ENCODE measurements at places on chromosomes 12 and 14.
A peak's percentile ranks its signal among the peaks of the same experiment; 100 is the strongest.

- DNase-seq, result no peak
Measured at GRCh38 chr14:52531481-52531880, 20.8 kb downstream of the TXNDC16 start.

- no peak for DNase-seq
Measured at GRCh38 chr12:25005376-25005775, 56.5 kb upstream of the BCAT1 start.

DNA sequence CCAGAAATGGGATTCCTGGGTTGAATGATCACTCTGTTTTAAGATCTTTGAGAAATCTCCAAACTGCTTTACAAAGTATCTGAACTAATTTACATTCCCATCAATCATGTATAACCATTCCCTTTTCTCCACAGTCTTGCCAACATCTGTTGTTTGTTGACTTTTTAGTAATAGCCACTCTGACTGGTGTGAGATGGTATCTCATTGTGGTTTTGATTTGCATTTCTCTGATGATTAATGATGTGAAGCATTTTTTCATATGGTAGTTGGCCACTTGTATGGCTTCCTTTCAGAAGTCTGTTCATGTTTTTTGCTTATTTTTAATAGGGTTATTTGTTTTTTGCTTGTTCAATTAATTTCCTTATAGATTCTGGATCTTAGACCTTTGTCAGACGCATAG, 211.8 kb upstream of the AVPR1A start:
- DNase-seq, result no peak

DNA sequence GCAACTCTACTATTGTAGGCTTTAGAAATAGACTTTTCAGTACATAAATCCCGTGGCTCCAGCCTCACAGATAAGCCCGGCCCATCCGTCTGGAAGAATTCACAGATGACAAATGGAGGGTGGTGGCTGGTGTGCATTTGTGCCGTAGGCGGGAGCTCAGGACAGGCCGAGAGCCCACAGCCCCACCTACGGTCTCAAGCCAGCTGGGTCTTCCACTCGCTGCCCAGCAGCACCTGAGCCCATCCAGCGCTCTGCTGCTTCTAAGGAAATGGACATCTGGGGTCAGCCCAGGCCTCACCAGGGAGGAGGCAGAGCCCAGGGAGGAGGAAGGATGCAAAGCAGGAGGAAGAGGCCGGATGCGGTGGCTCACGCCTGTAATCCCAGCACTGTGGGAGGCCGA, 72.8 kb downstream of the KIF26A start:
- no peak for DNase-seq

DNA sequence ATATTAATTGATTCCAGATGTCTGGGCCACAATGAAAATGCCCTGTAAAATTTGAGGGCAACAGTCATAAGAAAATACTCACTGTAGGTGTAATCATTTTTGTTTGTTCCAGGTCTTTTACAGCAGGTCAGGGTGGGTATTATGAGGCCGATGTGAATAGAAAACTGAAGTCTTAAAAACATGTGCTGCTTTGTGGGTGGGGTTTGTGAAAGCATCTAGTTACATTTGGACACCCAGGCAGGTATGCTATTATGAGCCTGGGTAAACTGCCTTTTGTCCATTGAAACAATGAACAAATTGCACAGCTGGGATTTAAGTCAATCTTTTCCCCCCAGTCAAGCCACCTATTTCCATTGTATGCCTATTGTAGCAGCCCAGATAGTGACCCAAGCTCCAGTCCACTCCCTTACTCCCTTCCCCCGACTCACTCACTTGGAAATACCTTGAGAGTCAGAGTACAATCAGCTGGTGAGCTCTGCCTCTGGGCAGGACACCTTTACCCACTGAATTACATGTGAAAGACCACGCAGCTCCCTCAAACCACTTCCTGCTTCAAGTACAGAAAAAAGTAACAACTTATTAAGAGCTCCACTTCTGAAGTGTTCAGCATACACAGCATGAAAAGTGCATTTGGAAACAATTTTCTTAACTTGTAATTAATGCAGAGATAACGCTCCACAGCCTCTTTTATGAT, 1.8 kb downstream of the IGF1 start:
- DNase-seq, result no peak

DNA sequence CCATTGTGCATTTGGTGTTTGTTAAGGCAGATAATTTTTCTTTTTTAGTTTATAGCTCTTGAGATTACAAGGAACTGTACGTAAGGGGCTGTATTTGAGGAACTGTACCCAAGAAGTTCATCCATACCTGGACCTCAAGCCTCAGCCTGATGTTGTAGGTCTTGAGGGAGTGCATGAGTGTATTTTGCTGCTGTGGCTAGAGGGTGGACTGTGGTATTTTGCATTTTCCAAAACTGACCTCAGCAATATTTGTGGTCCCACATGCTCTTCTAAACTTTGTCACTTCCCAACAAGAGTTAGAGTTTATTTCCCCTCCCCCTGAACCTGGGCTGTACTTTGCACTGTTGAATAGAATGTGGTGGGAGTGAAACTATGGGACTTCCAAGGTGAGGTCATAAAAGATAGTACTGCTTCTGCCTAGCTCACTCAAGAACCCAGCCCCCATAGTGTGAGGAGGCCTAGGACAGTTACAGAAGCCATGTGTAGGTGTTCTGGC, 42.2 kb upstream of the FBXO33 start:
- DNase-seq, result no peak

DNA sequence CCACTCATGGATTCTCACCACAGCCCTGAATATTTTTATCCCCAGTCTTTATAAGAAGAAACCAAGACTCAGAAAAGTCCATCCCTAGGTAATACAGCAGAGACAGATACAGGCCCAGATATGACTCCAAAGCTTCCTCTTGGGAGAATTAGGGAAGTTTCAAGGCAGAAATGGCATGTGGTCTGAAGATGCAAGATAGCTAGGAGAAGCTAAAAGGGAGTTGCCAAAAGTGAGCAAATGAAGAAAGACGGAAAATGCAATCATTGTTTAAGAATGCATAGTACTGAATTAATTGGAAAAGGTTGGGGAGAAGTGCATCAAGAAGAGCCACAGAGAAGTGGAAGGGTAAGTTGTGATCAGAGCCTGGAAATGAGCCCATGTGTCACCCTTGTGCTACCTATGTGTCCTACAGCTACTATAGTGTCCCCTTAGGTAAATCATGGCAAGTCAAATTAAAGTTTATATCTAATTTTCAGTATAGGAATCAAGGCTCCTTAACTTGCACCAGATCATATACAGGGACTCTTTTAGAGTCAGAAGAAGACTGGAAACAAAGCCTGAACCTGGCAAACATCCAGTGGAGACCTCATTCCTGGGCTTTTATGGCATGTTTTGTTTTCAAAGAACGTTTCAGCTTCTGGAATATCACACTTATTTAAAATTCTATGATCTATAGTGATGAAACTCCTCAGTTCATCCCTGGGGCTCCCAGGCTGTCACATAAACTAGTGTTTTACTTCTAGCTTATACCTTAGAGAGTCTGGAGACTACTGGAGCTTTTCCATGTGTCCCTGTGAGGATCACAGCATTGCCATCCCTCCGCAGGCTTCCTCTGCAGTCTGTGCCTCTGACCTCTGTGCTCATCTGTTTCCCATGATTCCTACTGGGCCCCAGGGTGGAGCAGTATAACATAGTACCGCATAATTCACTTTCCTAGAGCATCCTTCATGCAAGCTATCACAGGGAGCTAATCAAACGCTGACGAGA, 189.0 kb upstream of the CDKN3 start:
- peak; percentile 34 for DNase-seq

GRCh38 chr14:24606297-24606696, 3.2 kb downstream of the GZMH start:
- DNase-seq, result no peak

DNA sequence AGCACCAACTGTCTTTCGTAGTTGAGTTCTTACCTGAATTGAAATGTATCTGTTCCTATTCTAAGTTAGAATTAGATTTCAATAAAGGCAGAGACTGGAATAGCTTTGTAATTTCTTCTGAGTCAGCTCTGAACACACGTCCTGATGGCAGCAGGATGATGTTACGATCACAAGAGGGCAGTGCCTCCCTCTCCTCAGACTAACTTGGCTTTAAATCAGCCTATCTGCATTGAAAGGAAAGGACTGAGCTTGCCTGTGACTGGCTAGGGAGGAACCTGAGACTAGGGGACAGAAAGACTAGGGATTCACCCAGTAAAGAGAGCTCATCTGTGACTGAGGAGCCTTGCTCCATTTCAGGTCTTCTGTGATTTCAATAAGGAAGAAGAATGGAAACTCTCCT, 323.7 kb upstream of the OR4E1 start:
- no peak for DNase-seq

DNA sequence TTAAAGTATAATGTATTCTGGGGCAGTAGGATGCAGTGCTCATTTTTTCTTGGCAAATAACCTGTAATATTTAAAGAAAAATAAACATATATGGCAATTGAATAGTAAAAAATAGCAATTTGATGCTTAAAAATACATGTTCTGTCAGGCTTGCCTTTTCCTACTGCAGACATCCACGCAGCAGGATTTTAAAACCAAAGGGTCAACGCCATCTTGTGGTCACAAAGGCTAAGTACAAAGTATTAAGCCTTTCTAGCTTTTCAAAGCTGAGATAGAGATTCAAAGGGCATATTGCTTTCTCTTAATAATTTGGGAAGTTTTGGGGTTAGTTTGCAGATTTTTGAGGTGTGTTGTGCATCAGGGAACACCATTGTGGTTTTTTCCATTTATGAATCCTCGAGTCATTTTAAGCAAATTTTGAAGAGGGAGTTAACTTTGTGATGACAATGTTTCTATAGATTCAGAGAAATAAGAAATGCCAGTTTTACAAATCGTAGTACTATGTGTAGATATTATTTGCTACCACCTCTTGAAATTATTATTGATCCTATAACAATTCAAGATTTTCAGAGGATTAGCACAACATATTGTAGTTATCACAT, 4.7 kb upstream of the CCER1 start:
- DNase-seq, result peak; percentile 49

DNA sequence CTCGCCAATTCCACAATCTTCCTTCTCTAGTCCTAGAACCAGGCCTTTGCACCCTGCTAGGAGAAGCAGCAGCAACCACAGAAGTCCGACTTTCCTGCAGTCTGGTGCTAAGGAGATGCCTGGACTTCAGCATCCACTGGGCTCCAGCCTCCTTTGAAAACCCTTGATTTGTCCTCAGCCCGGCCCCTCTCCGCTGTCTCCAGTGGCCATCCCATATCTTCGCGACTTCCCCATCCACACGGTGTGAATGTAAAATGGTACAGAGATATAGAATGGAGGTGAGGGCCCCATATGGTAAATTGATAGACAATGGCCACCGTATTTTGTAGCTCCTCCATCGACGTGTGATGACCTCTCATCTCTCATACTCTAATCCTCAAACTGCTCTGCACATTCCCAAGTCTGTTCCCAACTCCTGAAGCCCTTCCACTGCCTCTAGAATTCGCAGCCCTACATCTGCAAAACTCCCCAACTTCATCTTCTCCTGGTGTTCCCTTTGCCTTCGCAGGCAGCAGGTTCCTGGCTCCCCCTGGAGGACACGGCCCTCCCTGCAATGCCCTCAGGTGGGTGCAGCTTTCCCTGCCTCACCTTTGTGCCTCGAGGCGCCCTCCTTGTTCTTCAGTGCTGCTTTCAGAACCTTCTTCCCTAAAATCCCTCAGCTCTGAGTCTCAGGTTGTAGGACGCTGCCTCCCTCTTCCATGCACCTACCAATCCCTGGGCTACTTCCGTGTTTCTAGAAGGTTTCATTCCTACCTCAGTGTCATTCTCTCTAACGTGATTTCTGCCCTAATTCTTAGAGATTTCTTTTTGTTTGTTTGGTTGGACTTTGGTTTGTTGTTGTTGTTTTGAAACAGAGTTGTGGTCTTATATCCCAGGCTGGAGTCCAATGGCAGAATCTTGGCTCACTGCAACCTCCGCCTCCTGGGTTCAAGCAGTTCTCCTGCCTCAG, 36.7 kb downstream of the TMBIM6 start:
- peak; percentile 62 for DNase-seq

DNA sequence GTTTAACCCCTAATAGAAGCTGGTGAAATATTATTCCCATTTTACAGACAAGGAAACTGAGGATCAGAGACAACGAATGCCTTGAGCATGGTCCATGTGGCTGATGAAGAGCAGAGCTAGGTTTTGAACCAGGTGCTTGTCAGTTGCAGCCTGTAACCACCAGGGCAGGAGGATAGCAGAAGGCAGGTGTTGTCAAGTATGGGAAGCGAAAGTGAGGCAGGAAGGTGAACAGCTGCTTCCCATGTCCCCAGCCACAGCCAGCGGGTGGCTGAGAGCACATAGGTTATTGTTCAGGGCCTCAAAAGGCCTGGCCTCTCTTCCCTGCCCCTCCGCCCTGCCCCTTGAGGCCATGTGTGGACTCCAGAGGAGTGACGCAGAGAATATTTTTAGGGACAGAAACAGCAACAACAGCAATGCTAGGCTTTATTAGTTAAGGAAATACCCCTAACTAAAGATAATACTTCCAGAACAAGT, 39.6 kb downstream of the IQSEC3 start:
- no peak for DNase-seq

- peak; percentile 10 for DNase-seq
Measured at GRCh38 chr12:132284071-132284826, 45.1 kb downstream of the GALNT9 start.

All from AG08395 (cell line).